ENCODE measurements at places on chromosomes 5 and 9.
A peak's percentile ranks its signal among the peaks of the same experiment; 100 is the strongest.

DNA sequence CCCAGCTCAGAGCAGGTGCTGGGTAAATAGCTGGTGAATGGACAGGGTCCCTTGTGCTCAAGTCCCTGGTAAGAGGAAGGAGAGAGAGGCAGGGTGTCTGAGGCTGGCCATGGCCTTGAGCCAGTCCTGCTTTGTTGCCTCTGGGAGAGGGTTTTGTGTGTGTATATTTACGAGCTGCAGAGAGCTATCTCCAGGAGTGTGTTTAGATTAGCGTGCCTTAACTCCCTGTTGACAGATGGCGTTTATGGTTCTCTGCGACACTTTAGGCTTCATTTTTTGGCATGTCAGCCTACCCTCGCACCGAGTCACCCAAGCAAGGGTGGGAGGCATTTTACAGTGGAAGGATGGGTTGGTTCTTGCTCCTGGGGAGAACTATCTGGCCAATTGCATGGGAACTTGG, 22.2 kb downstream of the HMCN2 start:
- no peak for DNase-seq

DNA sequence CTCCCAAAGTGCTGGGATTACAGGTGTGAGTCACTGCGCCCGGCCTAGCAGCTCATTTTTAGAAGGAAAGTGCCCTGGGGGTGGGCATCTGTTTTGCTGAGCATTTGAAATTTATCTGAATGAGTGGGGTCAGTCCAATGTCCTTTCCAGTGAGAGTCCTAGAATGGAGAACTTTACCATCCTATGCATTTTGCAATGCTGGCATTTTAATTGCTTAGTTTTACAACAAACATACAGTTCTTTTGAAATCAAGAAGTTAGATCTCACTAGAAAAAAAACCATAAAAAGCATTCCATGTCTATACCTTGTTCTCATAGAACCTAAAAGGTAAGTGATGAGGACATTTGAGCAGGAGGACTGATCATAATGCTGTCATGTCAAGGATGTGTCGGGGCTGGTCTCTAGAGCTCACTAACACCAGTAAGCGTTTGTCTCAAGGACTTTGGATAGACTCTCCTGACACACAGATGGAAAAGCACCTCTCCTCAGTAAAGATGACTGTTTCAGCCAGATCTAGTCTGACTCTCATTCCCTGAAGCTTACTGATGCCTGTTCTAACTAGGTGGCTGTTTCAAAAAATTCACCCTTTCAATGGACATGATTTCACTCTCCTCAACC, 83.9 kb downstream of the DCP2 start:
- DNase-seq: no peak

DNA sequence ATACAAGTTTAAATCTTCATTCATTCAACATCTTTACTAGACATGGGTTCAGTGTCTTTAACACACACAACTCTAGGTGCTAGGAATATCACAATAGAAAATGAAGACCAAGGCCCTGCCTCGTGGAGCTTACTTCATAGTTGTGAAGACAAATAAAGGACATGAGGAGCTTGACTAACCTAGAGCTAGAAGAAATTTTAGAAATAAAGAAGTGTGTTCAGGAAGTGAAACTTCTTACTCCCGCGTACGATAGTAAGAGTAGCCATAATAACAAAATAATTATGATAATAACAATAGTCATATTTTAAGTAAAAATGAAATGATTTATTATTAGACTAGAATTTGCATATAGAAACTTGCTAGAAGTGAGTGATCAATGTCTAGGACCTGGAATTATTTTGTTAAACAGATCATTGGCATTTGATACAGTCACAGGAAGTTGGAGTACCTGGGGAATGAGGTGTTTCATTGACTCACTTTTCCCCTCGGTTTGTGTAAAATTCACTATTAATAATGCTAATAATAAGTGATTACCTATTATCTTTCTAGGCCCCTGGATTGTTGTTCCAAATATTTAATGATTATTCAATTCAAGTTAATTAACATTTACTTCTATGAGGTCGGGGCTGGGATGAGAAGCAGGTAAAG, 331.3 kb downstream of the NSG2 start:
- DNase-seq: no peak

GRCh38 chr9:91386765-91387164, 25.0 kb upstream of the AUH start:
- DNase-seq: no peak

- no peak for DNase-seq
Observed at GRCh38 chr5:167764641-167765289, 526.7 kb upstream of the WWC1 start.

- DNase-seq: no peak
Observed at GRCh38 chr9:110072597-110073355, 135.2 kb downstream of the C9orf152 start.

- peak; percentile 32 for DNase-seq
Observed at GRCh38 chr9:88173378-88173999, 35.2 kb upstream of the SPATA31C2 start.
